Activated T-helper 2 cell treated with anti-CD3 and anti-CD28 coated beads, Interferon-gamma antibody, Interleukin-2, Interleukin-4, amounts not matched to agents 10 μg/mL and 5 μg/mL and 100 μg/mL, durations not matched to agents 14 hours and 24 hours and 36 hours (primary cell): ENCODE measurements at places on chromosomes 6 and 20. TPM values are rescaled to one million over a fixed set of nuclear protein-coding genes. Genes with fewer than 3 reads are reported as not detected.
A peak's percentile ranks its signal among the peaks of the same experiment; 100 is the strongest.

- no peaks in the 10 kb centered on the region for H3K36me3 ChIP-seq
- H3K4me3 ChIP-seq = no peak overlapping the region
- H3K4me1 ChIP-seq = no peaks in the 10 kb centered on the region
- no peak overlapping the region for H3K27ac ChIP-seq
Observed at GRCh38 chr20:9551808-9552550, 37.6 kb downstream of the LAMP5 start.

FERMT1 gene
- 0.84 and 1.5 TPM in 2 replicates for total RNA-seq

DNA sequence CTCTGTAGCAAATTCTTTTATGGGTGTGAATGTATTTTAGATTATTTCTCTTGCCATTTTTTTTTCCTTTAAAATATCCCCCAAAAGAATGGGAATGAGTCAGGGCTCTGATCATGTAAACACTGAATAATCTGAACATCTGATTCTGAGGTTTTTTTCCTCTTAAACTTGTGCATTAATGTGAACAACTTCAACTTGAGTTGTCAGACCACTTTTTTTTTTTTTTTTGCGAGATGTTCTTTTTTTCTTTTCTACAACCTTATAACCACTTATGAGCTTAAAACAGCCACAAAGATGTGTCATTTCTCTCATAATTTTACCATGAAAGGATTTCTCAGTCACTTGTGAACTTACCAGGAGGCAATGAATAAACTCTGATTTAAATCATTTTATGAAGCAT lies 85.3 kb downstream of the TBC1D7 start:
- H3K36me3 ChIP-seq = no peaks in the 10 kb centered on the region
- no peaks in the 10 kb centered on the region for H3K4me1 ChIP-seq
- H3K4me3 ChIP-seq = no peak overlapping the region
- H3K27ac ChIP-seq = no peak overlapping the region
- peaks cover 12% of the 10 kb centered on the region for H3K27me3 ChIP-seq
- no peak for DNase-seq

GRCh38 chr20:63648895-63649589 lies 4.2 kb downstream of the STMN3 start:
- H3K4me1 ChIP-seq = peaks cover 5% of the 10 kb centered on the region
- no peak overlapping the region for H3K27ac ChIP-seq
- H3K27me3 ChIP-seq = peaks cover 18% of the 10 kb centered on the region
- H3K4me3 ChIP-seq = no peak overlapping the region
- H3K36me3 ChIP-seq = no peaks in the 10 kb centered on the region

GRCh38 chr6:5846889-5847288 lies 159.8 kb downstream of the NRN1 start:
- H3K36me3 ChIP-seq = no peaks in the 10 kb centered on the region
- peaks cover 38% of the 10 kb centered on the region for H3K27me3 ChIP-seq
- H3K4me1 ChIP-seq = peaks cover 10% of the 10 kb centered on the region
- no peak overlapping the region for H3K4me3 ChIP-seq
- H3K27ac ChIP-seq = no peak overlapping the region

SLC22A1 gene
- total RNA-seq = 1.2 and 1.4 TPM in 2 replicates

GRCh38 chr6:146990821-146991798 lies 213.1 kb upstream of the STXBP5 start:
- H3K4me3 ChIP-seq = no peak overlapping the region
- H3K27ac ChIP-seq = no peak overlapping the region
- no peak for DNase-seq
- H3K27me3 ChIP-seq = no peaks in the 10 kb centered on the region
- H3K36me3 ChIP-seq = no peaks in the 10 kb centered on the region
- H3K4me1 ChIP-seq = no peaks in the 10 kb centered on the region

DNA sequence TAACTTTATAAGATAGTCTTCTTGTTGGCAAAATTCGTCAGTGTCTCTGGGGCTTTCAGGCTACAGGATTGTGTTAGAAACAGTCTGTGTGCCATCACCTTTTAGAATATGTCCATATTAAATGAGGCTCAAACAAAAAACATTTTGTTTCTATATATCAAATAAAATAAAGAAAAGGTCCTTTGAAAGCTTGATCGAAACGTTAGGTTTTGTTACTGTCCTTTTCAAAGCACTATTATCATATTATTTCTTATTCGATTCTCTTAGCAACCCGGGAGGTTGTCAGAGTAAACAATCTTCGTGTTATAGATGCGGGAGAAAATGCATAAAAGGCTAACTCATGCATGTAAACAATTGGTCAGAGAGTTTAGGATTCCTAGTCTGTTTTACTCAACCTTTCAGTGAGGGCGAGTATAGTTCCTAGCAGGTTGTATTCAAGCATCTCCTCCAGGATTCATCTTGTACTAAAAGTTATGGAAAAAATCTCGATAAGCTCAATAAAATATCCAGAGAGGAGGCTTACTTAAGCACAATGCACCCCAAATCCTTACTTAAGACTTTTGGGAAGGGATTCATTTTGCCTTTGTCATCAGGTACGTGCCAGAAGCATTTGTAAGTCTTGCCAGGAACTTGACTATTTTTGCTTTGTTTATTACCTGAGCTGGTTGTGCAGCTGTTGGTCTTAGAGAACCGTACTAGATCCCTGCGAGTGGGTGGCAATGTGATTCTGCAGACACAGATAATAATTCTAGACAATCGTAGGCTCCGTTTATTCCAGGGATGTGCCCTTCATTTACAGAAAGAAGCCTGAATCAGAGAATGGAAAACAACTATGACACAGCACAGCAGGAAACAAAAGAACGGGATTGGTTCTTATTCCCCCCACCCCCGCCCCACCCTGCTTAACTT lies 159.6 kb upstream of the ZNF217 start:
- H3K4me3 ChIP-seq = peak overlapping the region; percentile 18
- no peak for DNase-seq
- no peaks in the 10 kb centered on the region for H3K27me3 ChIP-seq
- peak overlapping the region; percentile 99 for H3K27ac ChIP-seq
- H3K36me3 ChIP-seq = peaks cover 3% of the 10 kb centered on the region

MYLK2 gene
- 0.27 and 0.51 TPM in 2 replicates for total RNA-seq

DNA sequence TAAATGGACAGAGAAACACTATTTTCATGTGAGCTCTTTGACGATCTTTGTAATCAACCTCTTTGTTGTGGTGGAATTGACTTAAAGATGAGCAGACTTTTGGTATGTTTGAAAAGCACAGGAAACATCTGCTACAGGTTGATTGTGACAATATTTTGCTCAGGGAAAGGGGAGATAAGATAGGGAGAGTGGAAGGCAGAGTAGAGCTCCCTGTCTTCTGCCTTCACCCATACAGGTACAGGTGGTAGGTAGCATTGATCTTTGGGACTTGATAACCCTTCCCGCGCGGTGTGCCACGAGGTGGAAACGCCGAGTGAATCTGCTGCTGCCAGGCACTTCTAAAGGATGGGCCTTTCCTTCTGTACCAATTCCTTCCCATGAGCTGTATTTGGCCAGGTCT lies 183.6 kb downstream of the UTRN start:
- peaks cover 29% of the 10 kb centered on the region for H3K4me1 ChIP-seq
- H3K4me3 ChIP-seq = peak overlapping the region; percentile 28
- no peak for DNase-seq
- no peaks in the 10 kb centered on the region for H3K27me3 ChIP-seq

INSM1 gene
- 31.5 and 32.1 TPM in 2 replicates for total RNA-seq

FNDC11 gene
- 0.18 and 0.27 TPM in 2 replicates for total RNA-seq

GRCh38 chr20:18663932-18664331 lies 76.1 kb downstream of the DTD1 start:
- no peak overlapping the region for H3K4me3 ChIP-seq
- H3K27ac ChIP-seq = no peak overlapping the region
- no peaks in the 10 kb centered on the region for H3K36me3 ChIP-seq

- H3K27me3 ChIP-seq = peaks cover 12% of the 10 kb centered on the region
- no peaks in the 10 kb centered on the region for H3K36me3 ChIP-seq
- H3K27ac ChIP-seq = no peak overlapping the region
- no peak for DNase-seq
- peaks cover 47% of the 10 kb centered on the region for H3K4me1 ChIP-seq
Observed at GRCh38 chr6:107656401-107656800, 166.5 kb downstream of the SOBP start.

GRCh38 chr6:20028143-20028542 lies 184.1 kb downstream of the MBOAT1 start:
- H3K27me3 ChIP-seq = peaks cover 19% of the 10 kb centered on the region
- DNase-seq = no peak
- no peak overlapping the region for H3K27ac ChIP-seq
- no peak overlapping the region for H3K4me3 ChIP-seq
- peaks cover 14% of the 10 kb centered on the region for H3K4me1 ChIP-seq

DNA sequence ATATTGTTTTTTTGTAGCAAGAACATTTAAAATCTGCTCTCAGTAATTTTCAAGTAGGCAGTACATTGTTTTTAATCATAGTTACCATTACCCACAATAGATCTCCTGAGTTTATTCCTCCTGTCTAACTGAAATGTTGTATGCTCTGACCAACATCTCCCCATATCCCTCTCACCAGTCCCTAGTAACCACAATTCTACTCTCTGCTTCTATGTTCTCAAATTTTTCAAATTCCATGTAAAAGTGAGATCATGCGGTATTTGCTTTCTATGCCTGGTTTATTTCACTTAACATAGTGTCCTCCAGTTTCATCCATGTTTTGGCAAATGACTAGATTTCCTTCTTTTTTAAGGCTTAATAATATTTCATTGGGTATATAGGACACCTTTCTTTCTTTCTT lies 300.5 kb downstream of the KCNQ5 start:
- H3K4me3 ChIP-seq = no peak overlapping the region
- H3K27ac ChIP-seq = no peak overlapping the region
- no peaks in the 10 kb centered on the region for H3K4me1 ChIP-seq
- peaks cover 2% of the 10 kb centered on the region for H3K27me3 ChIP-seq

GRCh38 chr6:133645966-133646740 lies 242.8 kb upstream of the TCF21 start:
- H3K4me1 ChIP-seq = no peaks in the 10 kb centered on the region
- H3K4me3 ChIP-seq = no peak overlapping the region
- H3K27ac ChIP-seq = no peak overlapping the region
- no peaks in the 10 kb centered on the region for H3K36me3 ChIP-seq
- DNase-seq = no peak
- no peaks in the 10 kb centered on the region for H3K27me3 ChIP-seq

GRCh38 chr20:6421321-6422248 lies 298.8 kb upstream of the FERMT1 start:
- no peak overlapping the region for H3K4me3 ChIP-seq
- H3K27me3 ChIP-seq = no peaks in the 10 kb centered on the region
- H3K36me3 ChIP-seq = no peaks in the 10 kb centered on the region
- no peak for DNase-seq

CCN6 gene
- total RNA-seq = 0.34 TPM in 1 of 2 replicates, not detected in the other
